ENCODE measurements at places on chromosomes 2 and 18.

- DNase-seq: no peak
Measured at GRCh38 chr18:21314724-21315123, 72.7 kb downstream of the GREB1L start.

GRCh38 chr2:67625690-67626475 lies 228.8 kb downstream of the ETAA1 start:
- DNase-seq: no peak

DNA sequence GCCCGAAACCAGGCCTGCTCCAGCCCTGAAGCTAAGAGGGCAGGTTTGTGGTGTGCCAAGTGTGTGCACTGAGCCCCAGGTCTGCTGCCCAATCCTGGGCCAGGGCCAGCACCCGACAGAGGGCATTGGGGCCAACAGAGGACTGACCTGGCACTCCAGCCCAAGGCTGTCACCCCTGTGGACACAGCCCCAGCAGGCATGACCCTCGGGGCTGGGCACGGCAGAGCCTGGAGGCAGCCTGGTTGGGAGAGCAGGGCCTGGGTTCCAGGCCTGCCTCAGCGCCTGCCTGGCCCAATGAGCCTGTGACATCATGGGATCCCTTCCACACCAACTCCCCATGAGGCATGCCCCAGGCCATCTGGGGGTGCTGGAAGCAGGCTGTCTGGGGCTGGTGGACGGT lies 10.8 kb upstream of the SNED1 start:
- no peak for DNase-seq

GRCh38 chr2:98471402-98472131 lies 26.9 kb downstream of the INPP4A start:
- no peak for DNase-seq

DNA sequence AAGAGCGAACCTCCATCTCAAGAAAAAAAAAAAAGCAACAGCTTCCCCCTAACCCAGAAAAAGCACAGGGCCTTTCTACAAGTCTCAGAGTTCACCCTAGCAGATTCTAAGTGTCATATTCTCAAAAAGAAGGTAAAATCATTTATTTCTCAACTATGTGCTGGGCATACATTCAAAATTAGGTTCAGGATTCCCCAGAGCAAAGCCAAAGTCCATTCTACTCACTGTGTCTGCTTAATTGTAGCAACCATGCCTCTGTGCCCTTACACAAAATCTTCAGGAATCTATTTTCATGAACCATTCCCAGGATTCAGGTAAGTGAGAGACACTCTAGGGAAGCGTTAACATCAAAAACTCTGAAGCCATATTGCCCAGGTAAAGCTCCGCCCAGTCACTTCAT lies 40.0 kb downstream of the CPO start:
- no peak for DNase-seq

DNA sequence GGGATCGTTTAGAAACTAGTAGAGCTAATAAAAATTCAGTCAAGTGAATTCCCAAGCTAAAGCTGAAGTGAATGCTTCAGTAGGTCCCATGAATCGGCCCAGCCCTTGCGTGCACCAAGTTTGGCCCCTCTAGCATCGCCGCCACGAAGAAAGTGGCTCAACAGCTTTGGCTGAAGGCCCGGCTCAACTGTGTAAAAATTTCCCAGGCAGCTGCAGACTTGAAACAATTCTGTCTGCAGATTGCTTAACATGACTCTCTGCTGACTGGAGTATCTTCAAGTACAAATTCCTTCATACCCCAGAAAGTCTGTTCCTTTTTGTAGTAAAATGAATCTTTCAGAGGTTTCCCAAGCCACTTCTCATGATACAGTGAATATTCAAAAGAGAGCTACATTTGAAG lies 32.7 kb downstream of the ALMS1 start:
- DNase-seq: no peak

GRCh38 chr2:42456126-42456839 lies 37.5 kb downstream of the KCNG3 start:
- DNase-seq: no peak

GRCh38 chr2:239911641-239912071 lies 113.5 kb downstream of the NDUFA10 start:
- no peak for DNase-seq

- DNase-seq: no peak
Measured at GRCh38 chr2:134671513-134671912, 47.3 kb downstream of the TMEM163 start.

DNA sequence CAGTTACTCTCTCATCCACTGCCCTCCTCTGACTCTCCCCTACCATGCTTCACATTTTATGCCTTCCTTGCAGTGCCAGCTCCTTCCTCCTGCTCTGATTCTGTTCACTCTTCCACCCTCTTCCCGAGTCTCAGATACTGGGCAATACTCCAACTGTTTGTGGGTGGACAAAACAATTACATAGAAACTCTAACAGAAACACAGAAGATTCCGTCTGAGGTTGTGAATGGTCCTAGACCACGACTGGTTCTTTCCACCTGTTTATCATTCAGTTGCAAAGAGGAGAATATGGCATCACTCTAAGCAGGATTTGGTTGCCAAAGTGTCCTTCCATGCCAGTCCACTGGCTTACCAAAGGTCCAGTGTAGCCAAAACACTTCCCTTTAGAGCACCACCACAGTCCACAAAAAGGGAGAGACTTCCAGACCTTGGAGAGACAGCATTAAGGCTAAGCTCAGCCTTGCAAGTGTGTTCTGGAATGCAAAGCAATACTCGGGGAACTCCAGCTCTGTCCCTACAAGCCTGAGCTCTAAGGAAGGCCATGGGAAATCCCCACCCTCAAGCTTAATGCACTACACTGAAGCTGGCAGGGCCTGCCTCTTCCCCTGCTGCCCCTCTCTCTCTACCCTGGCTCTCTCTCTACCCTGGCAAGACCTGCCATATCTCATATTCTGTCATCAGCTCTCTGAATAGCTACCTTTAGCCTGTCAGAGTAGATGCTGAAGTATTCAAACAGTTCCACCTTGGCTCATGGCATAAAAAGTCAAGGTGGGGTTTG lies 33.6 kb upstream of the RND3 start:
- DNase-seq: no peak

GRCh38 chr18:10113121-10114022 lies 199.6 kb downstream of the VAPA start:
- DNase-seq: no peak

DNA sequence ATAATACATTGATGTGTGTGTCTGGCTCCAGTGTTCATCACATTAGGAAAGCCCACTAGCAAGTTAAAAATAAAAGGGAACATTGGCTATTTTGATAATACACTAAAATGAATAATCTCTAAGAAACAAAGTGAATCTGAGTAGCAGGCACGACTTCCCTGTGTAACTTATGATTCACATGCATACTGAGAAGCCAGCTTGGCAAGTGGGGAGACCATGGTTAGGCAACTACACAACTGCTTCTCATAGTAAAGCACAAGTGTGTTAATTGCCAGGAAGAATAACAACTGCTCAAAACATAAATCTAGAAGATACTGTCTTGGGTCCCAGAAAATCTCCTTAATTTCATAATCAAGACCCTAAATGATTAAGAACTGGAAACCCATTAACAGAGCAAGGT lies 4.0 kb downstream of the MYO5B start:
- DNase-seq: no peak

- no peak for DNase-seq
Measured at GRCh38 chr2:172970660-172971059, 105.0 kb upstream of the MAP3K20 start.

- DNase-seq: no peak
Measured at GRCh38 chr2:179049203-179049545, 763 bp downstream of the CCDC141 start.

- DNase-seq: no peak
Measured at GRCh38 chr2:36373149-36373926, 17.8 kb downstream of the CRIM1 start.

DNA sequence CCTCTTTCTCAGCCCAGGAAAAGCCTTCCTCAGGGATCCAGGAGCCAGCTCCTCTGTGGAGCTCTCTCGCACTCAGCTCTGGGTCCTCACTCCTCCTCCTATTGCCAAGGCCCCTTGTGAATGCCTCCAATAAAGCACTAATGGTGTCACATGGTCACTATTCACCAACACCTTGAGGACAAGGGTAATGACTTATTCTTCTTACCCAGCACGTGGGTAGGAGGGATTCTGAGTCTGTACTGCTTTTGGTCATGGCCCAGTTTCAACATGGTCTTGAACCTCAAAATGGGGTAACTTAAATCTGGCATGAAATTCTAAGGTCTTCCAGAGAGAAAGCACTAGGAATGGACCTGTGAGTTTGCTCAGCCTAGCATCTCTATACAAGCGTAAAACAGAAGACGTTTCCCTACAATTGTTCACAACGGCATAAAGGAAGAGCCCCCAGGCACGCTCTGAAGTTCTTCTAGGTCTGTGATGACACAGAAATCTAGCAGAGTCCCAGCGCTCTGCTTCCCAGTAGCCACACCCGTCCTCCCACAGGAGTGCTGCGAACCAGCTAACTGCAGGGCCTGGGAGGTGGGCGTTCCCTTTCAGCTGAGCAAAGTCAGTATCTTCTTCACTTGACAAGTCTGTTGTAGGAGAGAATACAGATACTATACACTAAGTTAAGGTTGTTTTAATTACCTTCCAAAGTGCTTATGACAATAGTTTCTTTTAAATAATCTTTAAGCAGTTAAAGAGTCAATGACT lies 14.6 kb upstream of the KIDINS220 start:
- DNase-seq: no peak

DNA sequence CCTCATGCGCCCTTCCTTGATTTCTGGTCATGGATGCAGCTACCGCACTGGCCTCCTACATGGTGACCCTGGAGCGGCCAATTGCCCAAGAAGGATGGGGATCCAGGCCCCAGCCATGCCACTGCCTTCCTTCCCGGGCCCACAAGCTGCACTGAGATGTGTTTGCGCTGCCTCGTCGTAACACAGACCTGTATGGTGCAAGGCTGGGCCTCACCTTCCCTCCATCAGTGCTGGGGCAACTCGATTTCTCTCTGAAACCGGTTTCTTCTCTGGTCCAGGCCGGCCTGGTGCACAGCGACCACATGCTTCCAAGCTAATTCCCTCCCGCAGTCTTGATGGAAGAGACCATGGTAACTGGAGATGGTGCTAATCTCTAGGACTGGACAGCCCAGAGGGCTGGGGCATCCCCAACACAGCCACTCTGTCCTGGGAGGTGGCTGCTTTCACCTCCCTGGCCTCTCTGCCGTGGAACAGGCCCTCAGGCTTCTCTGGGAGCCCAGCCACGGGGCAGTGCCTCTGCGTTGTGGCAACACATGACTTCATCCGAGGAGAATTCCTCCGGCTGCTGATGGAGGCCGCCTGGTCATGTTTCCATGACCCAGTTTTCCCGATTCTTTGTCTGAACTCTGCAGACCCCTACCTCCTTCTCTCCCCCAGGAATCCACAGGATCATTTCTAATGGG lies 184.2 kb downstream of the GLI2 start:
- DNase-seq: no peak

- DNase-seq: no peak
Measured at GRCh38 chr2:120887741-120888231, 152.1 kb downstream of the GLI2 start.

- DNase-seq: no peak
Measured at GRCh38 chr2:187054501-187055319, 205.7 kb upstream of the ZSWIM2 start.

GRCh38 chr2:229752970-229753729 lies 38.8 kb upstream of the DNER start:
- no peak for DNase-seq

DNA sequence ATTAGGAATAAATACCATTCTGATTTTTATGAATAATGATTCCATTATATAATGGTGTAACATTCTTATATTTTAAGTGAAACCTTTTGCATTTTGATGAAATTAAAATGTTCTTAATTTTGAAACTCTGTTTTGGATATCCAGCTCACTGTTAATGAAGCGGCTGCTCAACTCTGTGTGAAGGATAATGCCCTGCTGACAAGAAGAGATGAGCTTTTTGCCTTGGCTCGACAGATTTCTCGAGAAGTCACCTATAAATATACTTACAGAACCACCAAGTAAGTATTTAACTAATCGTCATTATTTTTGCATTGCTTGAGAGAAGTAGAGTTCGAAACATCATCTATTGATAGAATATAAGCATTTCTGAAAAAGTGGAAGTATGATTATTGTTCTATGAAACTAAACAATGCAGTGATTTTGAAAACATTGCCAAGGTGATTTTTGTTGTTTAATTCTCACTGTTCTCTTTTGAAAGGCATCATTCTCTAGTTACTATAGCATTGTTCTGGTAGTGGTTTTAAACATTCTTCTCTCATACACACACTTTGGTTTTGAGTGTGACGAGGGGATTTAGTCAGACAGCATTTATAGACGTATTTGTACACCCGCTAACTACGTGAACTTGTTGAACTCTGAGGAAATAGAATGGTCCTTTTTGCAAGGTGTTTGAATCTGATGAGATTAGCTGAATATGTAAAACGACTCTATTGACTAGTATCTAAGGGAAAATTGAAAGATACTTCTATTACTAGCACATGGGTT lies 21.5 kb downstream of the NAB1 start:
- DNase-seq: no peak

DNA sequence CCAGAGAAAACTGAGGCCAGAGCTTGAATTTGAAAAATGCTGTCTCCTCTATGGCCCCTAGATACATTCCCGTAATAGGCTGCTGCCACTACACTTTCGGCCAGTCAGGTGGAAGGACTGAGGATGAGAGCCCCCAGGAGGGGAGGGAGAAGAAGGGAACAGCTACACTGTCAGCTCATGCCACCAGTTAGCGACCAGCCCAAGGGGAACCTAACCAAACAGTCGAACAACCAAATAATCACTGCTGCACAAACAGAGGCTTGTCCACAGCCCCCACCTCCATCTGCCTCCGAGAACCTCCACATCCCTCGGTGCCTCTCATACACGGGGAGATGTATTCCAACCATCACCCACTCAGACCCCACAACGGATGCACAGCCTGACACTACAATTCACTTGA lies 7.3 kb downstream of the ZNF516 start:
- DNase-seq: no peak

- no peak for DNase-seq
Measured at GRCh38 chr2:238667639-238668038, 180.2 kb upstream of the TWIST2 start.

DNA sequence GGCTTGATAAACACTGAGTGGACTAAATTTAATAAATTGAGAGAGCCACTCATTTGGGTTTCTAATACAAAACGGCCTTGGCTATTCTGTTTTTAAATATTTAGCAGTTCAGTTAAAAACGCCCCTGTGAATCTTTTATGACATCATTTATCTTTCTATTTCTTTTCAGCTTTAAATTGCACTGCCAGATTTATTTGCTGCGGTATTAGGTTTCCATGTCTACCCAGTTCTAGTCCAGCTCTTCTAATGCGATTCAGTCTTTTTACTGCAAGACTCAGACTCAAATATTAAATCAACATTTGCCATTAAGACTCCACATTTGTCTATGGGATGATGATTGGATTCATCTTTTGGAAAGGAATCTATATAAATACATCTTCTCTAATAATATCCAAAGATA lies 2174.3 kb upstream of the PIK3C3 start:
- no peak for DNase-seq

DNA sequence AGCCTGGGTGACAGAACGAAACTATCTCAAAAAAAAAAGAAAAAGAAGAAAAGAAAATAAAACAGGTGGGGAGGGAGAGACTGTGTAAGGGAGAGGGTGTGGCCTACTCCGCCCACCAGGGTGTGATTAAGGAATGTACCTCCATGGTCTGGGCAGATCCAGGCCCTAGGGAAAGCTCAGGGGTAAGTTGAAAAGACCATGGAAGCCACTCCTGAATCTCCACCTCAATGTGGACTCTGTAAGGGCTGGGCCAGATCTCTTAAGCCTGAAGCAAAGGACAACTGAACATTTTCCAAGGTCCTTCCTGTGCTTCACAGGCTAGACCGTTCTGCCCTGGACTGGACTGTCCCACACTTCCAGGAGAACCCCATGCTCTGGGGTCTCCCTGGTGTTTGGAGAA lies 9.7 kb upstream of the ATG16L1 start:
- no peak for DNase-seq

GRCh38 chr2:214393796-214394195 lies 17.1 kb upstream of the VWC2L start:
- no peak for DNase-seq
